Peyer's patch (tissue), 4 donors: ENCODE measurements at places on chromosomes 2 and 18. TPM values are rescaled to one million over a fixed set of nuclear protein-coding genes. Genes with fewer than 3 reads are reported as not detected.

DNA sequence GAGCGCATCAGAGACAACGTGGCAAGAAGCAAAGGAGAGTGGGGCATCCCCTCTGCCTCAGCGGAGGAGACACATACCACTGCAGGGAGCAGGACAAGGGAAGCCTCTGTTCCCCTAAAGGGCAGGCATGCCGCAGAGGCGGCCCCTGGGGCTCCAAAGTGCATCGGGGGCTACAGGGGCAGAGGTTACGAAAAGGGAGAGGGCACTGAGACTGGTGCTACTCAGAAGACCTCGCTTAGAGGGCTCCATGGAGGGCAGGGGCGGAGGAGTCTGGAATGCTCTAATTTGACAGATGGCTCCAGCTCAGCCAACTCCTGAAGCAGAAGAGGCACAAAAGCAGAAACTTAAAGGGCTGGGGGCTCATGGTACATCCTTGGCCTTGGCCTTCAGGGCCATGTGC is 39.8 kb downstream of the FAM178B start:
- H3K27ac ChIP-seq: no peak overlapping the region
- no peaks in the 10 kb centered on the region for H3K36me3 ChIP-seq
- no peak for DNase-seq
- no peaks in the 10 kb centered on the region for H3K27me3 ChIP-seq
- no peaks in the 10 kb centered on the region for H3K4me1 ChIP-seq

DNA sequence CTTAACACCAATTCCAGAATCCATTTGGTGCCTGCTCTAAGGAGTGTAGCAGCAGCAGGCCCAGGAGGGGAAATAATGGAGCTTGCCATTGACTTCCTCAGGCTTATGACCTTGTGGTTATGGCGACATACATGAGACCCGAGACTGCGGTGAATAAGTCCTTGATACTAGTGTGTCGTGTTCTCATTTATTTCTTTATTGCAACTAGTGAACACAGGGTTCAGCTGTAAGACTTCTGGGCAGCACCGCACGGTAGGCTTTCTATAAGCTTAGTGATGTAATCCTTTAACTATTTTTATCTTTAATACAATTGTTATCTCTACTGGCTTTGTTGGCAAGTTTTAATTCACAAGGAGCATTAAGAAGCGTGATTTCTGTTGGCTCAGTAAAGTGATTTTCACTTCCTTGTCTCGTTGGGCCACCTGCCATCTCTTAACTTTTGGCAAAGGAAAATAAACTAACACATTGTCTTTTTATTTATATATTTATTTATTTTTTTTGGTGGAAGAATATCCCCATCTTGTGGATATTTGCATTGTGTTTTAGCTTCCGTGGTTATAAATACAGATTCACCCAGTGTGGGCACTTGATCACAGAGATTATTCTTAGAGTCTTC is 139.8 kb downstream of the LTBP1 start:
- no peak for DNase-seq
- H3K4me3 ChIP-seq: no peak overlapping the region
- H3K4me1 ChIP-seq: no peaks in the 10 kb centered on the region
- H3K27me3 ChIP-seq: no peaks in the 10 kb centered on the region
- peak overlapping the region; percentile 72 for H3K27ac ChIP-seq

GRCh38 chr2:51454177-51454576 is 422.2 kb upstream of the NRXN1 start:
- no peaks in the 10 kb centered on the region for H3K4me1 ChIP-seq
- no peaks in the 10 kb centered on the region for H3K36me3 ChIP-seq
- no peak overlapping the region for H3K27ac ChIP-seq
- H3K27me3 ChIP-seq: no peaks in the 10 kb centered on the region
- no peak overlapping the region for H3K4me3 ChIP-seq
- DNase-seq: no peak

- H3K27ac ChIP-seq: peak overlapping the region; percentile 74
- DNase-seq: no peak
- no peak overlapping the region for H3K4me3 ChIP-seq
- H3K27me3 ChIP-seq: no peaks in the 10 kb centered on the region
- H3K4me1 ChIP-seq: no peaks in the 10 kb centered on the region
Observed at GRCh38 chr2:74291218-74291544, 52.0 kb downstream of the SLC4A5 start.

DNA sequence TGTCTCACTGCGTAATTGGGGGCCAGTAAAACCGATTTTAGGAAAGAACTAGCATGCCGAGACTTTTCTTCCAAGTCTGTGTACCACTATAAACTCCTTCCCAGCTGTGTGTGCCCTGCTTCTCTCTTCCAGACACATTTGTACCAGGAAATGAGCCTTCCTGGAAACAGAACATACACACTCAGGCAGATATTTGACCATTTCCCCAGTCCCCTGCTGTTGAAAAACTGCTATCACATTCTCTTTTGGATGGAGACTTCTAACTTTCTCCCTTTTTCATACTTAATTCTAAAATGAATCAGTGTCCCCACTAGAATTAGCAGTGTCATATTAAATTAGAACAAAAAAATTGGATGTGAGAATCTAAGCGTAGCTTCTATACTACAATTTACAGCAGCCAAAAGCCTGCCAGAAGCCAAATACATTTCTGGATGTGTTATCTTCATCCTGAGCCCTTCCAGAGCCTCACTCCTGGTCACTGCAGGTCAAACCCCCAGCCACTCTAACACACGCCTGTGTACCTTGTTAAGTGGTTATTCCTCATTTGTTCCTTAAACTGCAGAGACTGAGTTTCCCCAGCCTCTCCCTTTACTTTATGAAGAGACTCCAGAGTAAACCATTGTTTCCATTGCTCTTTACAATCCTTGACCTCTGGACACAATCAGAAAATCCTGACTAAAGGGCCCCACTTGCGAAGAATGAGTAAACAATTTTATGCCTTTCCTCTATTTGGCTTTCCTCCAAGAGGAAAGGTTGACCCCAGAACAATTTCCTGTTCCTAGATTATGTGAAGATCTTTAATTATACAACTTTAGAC is 20.4 kb downstream of the DSG4 start:
- peaks cover 4% of the 10 kb centered on the region for H3K4me1 ChIP-seq
- no peaks in the 10 kb centered on the region for H3K36me3 ChIP-seq
- H3K4me3 ChIP-seq: no peak overlapping the region
- peak overlapping the region; percentile 43 for H3K27ac ChIP-seq
- no peak for DNase-seq

DNA sequence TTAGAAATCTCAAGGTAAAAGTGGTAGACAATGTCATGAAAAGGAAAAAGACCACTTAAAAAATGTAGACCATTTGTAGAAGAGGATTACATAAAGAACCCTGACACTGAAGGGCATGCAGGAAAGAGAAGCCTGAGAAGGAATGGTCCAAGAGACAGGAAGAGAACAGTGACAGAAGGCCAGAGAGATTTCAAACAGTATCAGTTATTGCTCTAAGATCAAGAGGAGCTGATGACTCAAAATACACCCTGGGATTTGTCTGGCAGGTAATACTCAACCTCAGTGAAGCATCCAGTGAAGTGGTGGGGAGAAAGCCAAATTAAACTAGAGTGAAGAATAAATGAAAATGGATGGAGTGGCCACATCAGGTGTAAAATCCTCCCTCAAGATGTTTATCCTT is 100.5 kb downstream of the PDE11A start:
- no peaks in the 10 kb centered on the region for H3K36me3 ChIP-seq
- H3K27ac ChIP-seq: no peak overlapping the region
- no peak for DNase-seq
- H3K27me3 ChIP-seq: no peaks in the 10 kb centered on the region
- no peaks in the 10 kb centered on the region for H3K4me1 ChIP-seq
- no peak overlapping the region for H3K4me3 ChIP-seq

GRCh38 chr2:200243441-200243840 is 63.1 kb upstream of the SPATS2L start:
- DNase-seq: no peak
- H3K27me3 ChIP-seq: no peaks in the 10 kb centered on the region
- H3K27ac ChIP-seq: no peak overlapping the region
- H3K36me3 ChIP-seq: no peaks in the 10 kb centered on the region
- H3K4me1 ChIP-seq: no peaks in the 10 kb centered on the region
- no peak overlapping the region for H3K4me3 ChIP-seq

DNA sequence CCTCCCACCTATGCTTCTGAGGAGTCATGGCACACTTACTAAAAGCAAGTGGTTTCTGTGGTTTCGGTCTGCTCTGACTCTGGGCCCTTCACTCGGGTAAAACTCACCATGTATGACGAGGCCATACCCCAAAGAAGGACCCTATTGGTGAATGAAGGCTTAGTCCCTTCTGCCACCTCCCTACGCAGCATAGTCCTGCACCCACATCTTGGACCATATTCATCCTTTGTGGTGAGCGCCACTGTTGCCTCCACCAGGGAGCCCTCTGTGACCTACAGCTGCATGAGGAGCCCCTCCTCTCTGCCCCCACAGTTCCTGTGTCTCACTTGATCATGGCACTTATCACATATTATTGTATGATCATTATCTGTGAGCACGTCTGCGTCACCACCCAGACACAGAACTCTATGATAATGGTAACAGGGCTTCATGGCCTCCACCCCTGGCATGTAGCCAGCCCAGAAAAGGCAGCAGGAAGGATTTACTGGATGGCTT is 113.3 kb downstream of the TFCP2L1 start:
- DNase-seq: no peak
- H3K36me3 ChIP-seq: no peaks in the 10 kb centered on the region
- no peak overlapping the region for H3K27ac ChIP-seq
- no peak overlapping the region for H3K4me3 ChIP-seq
- no peaks in the 10 kb centered on the region for H3K27me3 ChIP-seq

GRCh38 chr2:84956334-84957297 is 14.3 kb upstream of the KCMF1 start:
- no peak overlapping the region for H3K27ac ChIP-seq
- no peaks in the 10 kb centered on the region for H3K27me3 ChIP-seq
- no peaks in the 10 kb centered on the region for H3K36me3 ChIP-seq
- no peak overlapping the region for H3K4me3 ChIP-seq

DNA sequence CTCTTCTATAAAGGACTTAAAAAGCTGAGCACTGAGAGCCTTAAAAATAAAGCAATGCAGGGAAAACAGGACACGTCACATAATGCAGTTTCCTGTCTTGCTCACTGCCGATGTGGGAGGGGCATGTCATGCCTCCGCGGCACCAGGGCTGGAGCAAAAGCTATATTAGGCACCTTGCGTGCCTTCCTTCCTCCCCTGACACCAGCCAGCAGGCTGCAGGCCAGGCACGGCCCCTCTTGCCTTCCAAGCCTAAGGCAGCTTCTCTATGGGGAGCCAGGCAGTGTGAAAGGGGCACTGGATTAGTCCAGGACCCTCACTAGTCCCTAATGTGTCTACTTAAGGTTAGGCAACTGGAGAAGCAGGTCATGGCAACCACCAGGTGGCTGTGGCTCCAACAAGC is 26.3 kb downstream of the MRPL35 start:
- no peaks in the 10 kb centered on the region for H3K27me3 ChIP-seq
- peaks cover 9% of the 10 kb centered on the region for H3K4me1 ChIP-seq
- H3K4me3 ChIP-seq: no peak overlapping the region
- H3K36me3 ChIP-seq: no peaks in the 10 kb centered on the region
- peak overlapping the region; percentile 76 for H3K27ac ChIP-seq
- peak; percentile 76 for DNase-seq

- H3K27ac ChIP-seq: no peak overlapping the region
- no peak for DNase-seq
- no peaks in the 10 kb centered on the region for H3K36me3 ChIP-seq
- H3K4me1 ChIP-seq: no peaks in the 10 kb centered on the region
Observed at GRCh38 chr2:219296142-219296541, 13.1 kb downstream of the PTPRN start.

DNA sequence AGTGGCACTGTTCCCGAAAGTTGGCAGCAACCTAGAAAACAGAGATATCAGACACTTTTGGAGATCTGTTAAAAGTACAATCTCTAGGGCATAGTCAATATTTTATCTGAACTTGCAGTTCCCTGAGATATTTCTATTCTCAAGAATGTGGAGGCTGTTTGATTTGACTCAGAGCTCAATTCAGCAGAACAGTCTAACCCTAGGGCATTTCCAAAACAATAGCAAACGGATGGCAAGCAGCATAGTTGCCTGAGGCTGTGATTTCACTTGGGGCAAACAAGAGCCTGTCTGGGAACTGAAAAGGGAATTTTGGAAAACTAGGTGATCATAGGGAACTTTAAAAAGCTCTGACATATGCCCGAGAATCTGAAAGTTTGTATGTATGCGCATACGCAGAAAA is 772.8 kb upstream of the LRRTM1 start:
- no peak overlapping the region for H3K4me3 ChIP-seq
- no peaks in the 10 kb centered on the region for H3K4me1 ChIP-seq
- no peaks in the 10 kb centered on the region for H3K27me3 ChIP-seq
- no peak overlapping the region for H3K27ac ChIP-seq
- DNase-seq: no peak

DNA sequence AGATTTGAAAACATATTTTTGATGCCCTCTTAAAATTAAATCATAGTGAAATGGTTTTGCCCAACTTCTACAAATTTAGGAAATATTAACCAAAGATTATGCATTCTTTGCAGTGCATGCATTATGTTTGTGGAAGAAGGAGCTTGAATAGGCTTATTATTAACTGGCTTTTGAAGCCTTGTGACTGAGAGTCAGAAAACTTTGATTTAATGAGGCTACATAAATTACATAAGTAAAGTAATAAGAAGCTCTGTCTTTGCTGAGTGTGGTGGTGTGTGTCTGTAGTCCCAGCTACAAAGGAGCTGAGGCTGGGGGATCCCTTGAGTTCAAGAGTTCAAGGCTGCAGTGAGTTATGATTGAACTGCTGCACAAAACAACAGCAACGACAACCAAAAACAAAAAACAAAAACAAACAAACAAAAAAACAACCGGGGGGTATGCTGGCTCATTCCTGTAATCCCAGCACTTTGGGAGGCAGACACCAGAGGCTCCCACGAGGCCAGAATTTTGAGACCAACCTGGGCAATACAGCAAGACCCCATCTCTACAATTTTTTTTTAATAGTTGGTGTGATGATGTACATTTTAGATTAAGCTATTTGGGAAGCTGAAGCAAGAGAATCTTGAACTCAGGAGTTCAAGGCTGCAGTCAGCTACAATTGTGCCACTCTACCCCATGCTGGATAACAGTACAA is 57.0 kb upstream of the LRRTM4 start:
- H3K27me3 ChIP-seq: no peaks in the 10 kb centered on the region
- H3K27ac ChIP-seq: no peak overlapping the region
- DNase-seq: no peak
- H3K36me3 ChIP-seq: no peaks in the 10 kb centered on the region
- no peak overlapping the region for H3K4me3 ChIP-seq

DNA sequence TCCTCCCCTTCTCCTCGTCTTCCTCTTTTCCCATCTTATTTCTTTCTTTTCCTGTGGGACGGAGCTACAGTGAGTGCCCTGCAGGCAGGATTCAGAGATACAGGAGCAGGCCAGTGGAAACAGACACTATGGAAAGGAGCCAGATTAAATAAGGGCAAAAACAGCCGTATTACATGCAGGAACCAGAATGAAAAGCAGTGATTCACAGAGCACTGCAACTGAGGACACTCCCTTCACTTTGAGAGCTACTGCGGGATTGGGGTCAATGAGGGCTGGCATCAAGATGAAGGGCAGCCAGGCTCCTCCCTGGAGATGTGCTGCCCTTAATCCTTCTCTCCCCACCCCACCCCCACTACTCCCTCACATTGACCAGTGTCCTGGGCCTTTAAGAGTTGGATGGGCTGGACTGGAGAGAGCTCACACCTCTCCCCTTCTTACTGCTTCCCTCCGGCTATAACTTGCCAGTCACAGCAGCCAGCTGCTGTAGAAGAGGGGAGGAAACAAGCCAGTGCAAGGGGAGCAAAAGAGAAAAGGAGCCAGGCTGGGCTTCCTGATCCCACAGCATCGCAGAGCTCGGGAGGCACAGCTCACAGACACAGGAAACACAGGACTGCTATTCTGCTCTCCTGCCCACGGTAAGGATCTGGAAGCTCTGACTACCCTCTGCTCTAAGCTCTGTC is at the start of gene PLCD4:
TSS of gene PLCD4 (plus strand) at position 464 of the 680 bp plus-strand sequence. CDS start 7,841 bp downstream, outside the sequence.
- no peak within 1 kb of the TSS for H3K27ac ChIP-seq
- no peak within 1 kb of the TSS for H3K4me3 ChIP-seq
- H3K4me1 ChIP-seq: peaks cover 10% of the 10 kb centered on the region
- H3K27me3 ChIP-seq: no peaks in the 10 kb centered on the region
- no peak for DNase-seq

The CXCR1 gene
- not detected for total RNA-seq

The IGFBP5 gene
- 183 TPM for total RNA-seq

The TMEM17 gene
- not detected for total RNA-seq

The KIF1A gene
- 0.83 TPM for total RNA-seq
